ENCODE measurements at places on chromosomes 5 and 9.

- DNase-seq: no peak
Measured at GRCh38 chr9:27489087-27489876, 34.8 kb upstream of the IFNK start.

DNA sequence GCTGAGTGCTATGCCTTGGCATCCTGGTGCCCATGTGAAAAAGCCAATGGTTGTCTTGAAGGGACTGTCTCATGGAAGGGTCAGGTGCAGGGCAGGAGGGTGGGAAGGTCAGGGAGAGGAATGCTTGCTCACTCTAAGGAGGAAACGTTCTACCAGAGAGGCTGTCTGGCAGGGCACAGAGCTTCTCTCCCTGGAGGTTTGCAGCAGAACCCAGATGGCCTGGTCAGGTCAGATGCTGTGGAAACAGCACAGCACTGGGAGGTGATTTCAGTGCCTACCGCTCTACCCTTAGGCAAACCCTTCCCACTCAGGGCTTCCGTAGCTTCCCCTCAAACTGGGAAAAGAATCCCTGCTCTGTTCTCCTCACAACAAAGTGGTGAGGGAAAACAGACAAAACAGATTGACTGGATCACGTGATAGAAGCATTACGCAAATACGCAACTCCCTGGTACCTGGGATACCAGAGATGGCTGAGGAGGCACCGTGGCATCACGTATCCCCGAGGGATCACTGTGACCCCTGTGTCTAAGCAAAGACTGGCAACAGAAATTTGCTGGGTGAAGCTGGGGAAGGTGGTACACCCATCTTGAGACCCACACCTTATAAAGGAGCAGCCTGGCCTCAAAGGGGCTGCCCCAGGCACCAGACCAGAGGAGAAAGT is 3.9 kb upstream of the MGAT1 start:
- DNase-seq: no peak

GRCh38 chr5:129639331-129639730 is 108.6 kb upstream of the MINAR2 start:
- DNase-seq: no peak

DNA sequence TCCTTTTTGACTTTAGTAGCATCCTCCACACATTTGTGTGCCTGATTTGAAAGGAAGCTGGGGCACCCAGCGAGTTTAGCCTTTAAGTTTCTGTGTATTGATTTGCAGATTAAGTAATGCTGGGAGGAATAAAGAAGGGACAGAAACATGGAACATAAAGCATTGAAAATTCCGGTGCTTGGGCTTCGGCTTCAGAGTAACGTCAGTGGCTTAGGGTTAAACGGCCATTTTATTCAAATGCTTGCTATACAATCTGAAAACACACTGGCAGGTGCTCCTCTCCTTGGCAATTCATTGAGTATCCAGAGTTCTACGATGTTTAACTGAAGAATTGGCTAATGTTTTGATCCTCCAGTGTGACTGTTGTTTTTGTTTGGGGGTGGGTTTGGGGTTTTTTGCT is 58.0 kb upstream of the FSD1L start:
- no peak for DNase-seq

DNA sequence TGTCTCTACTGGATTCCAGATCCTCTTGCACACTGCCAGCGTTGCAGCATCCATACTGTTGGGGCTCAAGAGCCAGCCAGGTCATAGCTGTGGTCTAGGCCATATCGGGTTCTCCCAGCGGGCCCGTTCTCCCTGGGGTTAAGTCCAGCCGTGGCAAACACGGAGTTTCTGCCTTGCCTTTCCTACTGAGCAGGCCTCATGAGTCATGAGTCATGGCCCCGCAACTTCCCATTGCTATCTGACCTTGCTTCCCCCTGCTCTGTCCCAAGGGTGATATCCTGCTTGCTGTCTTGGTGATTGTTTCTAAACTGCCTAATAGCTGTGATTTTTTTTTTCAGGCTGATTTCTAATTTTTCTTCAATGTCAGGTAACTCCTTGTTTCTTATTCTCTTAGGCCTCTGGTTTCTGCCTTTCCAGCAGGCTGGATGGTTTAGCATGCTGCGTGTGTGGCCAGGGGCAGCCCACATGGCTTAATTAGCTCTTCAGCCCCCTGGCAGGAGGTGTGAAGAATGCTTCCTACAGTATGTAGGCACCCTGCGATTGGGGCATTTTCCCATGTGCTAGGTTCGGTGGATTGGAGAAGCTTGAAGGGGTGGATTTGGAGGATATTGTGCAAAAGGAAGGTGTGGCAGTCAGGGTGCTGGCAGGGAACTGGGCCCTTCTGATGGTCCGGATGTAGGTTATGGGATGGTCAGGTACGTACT is 18.7 kb downstream of the DAPK1 start:
- DNase-seq: no peak

DNA sequence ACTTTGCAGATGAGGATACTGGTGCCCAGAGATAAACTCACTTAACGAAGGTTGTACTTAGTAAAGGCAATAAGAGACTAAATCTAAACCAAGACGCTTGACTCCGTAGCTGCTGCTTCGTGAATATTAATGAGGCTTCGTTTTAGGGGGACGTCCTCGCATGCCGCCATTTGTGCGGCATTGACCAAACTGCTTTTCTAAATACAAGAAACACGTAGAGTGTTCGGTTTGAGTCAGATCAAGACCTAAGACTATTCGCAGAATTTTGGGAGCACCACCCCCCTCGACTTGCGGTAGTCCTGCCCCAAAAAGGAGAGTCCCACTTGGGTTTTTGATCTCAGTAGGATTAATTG is 1.1 kb downstream of the NPM1 start:
- DNase-seq: no peak

DNA sequence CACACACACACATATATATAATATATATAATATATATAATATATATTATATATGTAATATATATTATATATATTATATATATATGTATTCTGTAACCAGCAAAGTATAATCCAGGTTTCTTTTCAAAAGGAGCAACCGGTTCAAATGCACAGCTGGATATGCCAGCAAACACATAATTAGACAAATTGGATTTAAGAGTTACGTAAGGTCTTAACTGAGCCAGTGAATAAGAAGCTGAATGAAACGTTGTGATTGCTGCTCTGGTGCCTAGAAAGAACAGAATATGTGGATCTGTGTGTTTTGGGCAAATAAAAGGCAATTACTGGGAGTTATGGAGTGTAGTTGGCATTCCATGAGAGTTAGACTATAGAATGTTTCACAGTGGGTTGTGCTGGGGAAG is 178.1 kb downstream of the SLF1 start:
- DNase-seq: no peak

DNA sequence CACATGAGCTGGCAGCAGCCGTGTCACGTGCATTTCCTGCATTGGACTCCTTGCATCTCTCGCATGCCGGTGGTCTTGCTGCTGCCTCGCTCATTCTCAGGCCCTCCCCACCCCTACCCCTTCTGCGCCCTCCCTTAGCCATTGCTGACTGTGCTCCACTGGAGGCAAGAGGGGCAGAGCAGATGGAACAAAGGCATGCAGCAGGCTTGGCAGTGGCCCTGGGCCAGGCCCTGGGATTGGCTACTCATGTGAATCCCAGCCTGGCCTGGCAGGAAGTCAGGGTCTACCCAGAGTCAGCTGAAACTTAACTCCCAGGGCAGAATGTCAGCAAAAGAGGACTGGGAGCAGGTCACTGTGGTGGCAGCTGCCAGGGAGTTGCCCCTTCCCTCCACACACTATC is 62.3 kb downstream of the TSTD2 start:
- no peak for DNase-seq

- DNase-seq: peak; percentile 17
Measured at GRCh38 chr5:68962757-68963484, 130.9 kb upstream of the SLC30A5 start.

- DNase-seq: peak; percentile 37
Measured at GRCh38 chr9:134707031-134707680, 65.6 kb downstream of the COL5A1 start.

- no peak for DNase-seq
Measured at GRCh38 chr9:127386249-127386648, 10.7 kb upstream of the SLC2A8 start.

Measured in fibroblast of skin of left biceps (primary cell).